Glutamatergic neuron (in vitro differentiated cells): ENCODE measurements at places on chromosomes 5 and 9. TPM values are rescaled to one million over a fixed set of nuclear protein-coding genes. Genes with fewer than 3 reads are reported as not detected.

GRCh38 chr5:17444496-17444895, 53.5 kb upstream of the TAF11L2 start:
- DNase-seq: no peak

DNA sequence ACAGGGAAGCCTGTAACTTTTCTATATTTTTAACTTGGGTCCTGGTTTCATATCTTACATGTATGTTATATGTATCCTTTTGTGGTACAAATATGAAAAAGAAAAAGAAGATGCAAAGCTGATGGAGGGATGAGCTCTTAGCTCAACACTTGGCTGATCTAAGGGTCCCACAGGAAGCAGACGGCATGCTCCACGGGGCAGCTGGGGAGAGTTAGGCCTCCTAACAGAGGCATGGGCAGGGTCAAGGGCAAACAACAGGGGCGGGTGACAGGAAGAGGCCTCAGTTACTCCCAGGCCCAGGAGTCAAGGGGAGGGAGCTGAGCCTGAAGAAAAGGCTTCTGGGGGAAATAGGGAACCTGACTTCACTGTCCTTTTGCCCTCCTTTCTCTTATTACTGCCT, 287.2 kb downstream of the ZSWIM6 start:
- DNase-seq: no peak

DNA sequence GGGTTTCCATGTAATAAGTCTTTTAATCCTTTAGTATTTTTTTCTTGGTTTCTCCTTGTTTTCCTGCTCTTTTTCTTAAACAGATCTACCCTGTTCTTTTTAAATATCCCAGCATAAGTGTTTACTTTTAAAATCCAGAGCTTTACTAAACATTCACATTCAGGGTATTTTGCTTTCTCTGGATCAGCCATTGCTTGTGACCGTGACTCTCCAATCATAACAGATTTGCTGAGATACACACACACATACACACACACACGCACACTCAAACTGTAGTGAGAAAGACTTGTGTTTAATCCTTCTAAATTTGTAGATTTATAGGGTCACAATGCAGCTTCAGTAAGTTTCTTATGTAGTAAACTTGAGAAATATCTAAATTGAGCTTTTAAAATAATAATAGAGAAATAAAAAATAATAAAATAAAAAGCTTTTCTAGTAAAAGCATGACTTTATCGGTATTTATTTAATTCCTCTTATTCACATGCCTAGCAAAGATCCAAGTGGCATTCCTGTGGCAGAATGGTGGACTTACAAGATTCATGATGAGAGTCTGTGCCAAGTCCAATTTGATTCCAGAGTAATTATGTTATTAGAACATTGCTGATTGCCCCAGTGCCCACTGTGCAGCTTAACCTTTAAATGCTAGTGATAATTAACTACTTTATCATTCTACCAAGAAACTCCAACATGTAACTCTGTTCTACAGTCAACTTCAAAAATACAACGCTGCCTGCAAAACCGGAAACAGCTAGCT, 129.0 kb downstream of the TLE4 start:
- no peak for DNase-seq

- no peak for DNase-seq
These were observed 10.0 kb downstream of the TCF7 start for GRCh38 chr5:134124289-134125038.

GRCh38 chr5:179776411-179776938, 17.3 kb upstream of the LTC4S start:
- no peak for DNase-seq

DNA sequence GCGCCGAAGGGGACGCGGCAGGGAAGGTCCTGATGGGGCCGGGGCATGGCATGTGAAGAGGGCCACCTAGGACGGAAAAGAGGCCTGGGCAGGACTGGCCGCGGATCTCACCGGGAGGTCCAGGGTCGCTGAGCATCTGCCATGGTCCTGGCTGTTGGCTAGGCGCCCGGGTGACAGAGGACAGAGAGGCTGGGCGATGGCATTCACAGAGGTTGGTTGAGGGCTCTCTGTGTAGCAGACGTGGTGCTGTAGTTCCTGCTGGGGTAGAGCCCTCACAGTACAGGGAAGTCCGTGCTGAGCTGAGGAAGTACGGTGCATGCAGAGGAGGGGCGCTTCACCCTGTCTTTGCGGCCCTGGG, 427 bp downstream of the PCYOX1L start:
- DNase-seq: peak; percentile 59

DNA sequence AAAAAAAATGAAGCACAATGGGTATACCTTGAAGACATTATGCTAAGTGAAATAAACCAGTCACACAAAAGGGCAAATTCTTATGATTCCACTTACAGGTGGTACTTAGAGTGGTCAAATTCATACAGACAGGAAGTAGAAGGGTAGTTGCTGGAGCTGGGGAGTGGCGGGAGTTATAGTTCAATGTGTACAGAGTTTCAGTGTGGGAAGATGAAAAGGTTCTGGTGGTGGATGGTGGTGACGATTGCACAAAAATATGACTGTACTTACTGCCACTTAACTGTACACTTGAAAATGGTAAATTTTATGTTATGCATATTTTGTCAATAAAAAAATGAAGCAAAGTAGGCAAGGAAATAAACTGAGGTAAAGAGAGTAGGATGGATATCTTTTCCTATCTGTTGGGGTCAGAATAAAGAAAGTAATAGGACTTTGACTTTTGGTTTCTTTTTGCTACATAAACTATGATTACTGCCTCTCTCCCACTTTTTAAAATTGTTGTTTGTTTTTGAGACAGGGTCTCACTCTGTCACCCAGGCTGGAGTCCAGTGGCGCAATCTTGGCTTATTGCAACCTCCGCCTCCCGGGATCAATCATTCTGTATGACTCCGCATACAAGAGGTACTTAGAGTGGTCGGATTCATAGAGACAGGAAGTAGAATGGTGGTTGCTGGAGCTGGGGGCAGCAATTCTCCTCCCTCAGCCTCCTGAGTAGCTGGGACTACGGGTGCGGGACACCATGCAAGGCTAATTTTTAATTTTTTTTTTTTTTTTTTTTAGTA, 4.0 kb upstream of the PSAT1 start:
- no peak for DNase-seq

GRCh38 chr9:3971391-3972082, 328.3 kb downstream of the GLIS3 start:
- no peak for DNase-seq

- DNase-seq: peak; percentile 48
These were observed 56.9 kb upstream of the GALNT10 start for GRCh38 chr5:154133591-154133990.

- no peak for DNase-seq
These were observed 392.4 kb downstream of the NTRK2 start for GRCh38 chr9:85061969-85062368.

DNA sequence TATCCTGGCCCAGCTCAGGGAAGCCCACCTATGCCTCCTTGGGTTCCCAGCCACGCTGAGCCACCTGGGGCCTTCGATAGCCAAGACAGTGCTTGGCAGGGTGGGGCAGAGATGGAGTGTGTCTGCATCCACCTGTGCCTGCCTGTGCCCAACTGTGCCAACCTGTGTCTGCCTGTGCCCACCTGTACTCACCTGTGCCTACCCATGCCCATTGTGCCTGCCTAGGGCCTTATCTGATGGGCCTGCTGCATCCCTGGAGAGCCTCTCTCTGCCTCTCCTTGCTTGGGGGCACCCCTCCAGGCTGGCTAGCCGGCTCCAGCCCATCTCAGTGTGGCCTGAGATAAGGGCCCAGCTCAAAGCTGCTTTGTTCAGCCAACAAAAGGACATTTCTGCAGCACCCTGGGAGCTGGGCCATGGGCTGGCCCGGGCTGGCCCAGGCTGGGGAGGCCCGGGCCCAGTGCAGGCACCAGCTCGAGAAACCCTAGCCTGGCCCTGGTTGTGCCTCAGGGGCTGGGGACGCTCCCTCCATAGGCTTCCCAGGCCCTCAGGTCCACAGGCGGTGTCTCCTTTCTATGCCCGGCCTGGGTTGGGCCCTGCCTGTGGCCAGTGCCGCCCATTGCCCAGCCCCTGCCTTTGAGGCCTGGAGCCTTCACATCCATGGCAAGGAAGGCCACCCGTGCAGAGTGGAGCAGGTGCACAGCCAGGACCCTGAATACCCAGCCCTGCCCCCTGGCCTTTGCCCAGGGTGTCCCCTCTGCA, 37.3 kb upstream of the NOTCH1 start:
- no peak for DNase-seq

DNA sequence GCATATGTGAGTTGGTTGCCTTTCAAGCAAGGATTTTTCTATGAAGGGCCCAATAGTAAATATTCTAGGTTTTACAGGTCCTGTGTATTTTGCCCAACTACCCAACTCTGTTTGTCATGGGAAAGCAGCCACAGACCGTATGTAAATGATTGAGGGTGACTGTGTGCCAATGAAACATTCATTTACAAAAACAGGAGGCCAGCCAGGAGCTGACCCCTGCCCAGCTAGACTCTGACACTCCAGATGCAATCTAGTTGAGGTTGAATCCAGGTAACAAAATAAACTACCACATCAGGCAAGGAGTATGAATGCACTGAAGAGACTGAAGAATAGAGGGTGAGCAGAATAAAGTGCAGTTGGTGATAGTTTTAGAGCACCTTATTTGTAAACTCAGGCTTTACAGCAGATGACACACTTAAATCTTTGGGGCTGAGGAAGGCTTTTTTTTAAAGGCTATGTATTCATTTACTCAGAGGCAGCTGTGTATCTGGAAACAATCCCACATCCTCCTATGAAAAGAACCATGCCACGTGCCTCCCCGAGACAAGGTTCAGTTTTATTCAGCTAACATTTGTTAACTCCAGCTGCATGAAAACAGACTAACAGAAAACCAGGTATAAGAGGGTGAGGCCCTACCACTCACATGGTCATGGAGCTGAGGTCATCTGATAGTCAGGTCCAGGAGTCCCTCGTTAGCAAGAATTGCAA, 60.7 kb downstream of the SLC1A1 start:
- no peak for DNase-seq

DNA sequence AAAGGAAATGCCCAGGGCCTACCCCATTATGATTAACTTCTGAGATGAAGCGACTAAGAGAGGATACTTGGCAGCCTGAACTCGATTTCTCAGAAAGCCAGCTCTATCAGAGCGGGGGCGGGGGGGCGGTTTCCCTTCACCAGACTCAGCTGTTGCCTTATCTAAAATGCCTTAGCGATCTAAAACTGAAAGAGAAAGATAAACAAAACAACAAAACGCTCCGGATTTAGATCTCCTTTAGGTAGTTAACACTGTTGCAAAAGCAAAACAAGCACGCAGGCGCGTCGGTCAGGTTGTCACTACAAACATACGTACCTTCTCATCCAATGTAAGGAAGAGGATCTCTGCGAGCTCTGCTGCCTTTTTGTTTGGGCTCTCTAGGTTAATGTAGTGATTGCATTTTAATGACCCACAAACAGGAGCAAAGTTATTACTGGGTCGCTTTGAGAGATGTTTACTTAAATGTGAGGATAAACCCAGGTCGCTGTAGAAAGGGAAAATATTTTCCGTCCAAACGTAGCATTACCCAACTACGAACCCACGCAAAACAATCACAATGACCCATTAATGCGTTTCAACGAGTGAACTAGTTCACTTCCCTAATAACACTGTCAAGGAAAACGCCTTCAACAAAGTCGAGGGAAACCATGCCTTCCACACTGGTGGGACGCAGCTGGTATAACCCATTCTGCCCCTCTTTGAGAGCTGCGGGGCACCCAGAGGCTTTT, 982 bp downstream of the EPB41L4A start:
- peak; percentile 31 for DNase-seq

GRCh38 chr9:122263699-122264349, 816 bp downstream of the RBM18 start:
- DNase-seq: no peak

GRCh38 chr5:52661903-52662595, 125.7 kb upstream of the ITGA1 start:
- no peak for DNase-seq

DNA sequence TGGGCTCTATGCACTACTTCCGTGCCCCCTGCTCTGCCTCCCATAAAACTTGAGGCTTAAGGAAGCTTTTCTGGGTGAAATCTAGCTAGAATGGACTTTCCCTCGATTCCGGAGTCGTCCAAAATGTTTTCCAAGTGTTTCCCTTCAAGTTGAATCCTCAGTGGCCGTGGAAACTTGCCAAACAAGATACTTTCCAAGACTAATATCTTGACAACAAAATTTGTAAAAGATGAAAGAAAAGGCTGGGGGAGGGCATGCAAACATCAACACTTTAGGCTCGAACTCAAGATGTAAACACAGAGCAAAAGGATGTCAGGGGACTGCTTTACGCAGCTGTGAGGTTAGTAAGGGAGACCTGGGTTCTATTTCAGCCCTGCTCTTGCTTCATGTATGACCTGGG, 482.8 kb upstream of the KLF4 start:
- DNase-seq: no peak

DNA sequence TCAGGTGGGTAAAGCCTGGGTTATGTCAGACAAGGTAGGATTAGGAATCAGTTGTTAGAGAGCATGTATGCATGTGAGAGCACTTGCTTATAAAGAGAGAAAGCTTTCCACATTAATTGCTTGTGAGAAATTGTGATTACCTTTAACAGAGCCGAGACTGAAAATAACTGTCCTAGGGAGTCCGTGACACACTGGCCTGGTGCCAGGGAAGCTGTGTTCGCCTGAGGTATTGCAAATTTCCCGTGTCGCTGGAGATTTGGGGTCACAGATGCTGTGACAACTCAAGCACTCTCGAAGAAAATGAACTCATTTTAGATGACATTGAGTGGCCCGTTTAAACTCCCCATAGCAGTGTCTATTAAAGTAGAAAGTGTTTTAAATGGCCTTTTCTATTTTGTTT, 9.6 kb downstream of the SLC1A1 start:
- DNase-seq: no peak

- no peak for DNase-seq
These were observed 27.1 kb downstream of the ZDHHC11B start for GRCh38 chr5:757346-757930.

DNA sequence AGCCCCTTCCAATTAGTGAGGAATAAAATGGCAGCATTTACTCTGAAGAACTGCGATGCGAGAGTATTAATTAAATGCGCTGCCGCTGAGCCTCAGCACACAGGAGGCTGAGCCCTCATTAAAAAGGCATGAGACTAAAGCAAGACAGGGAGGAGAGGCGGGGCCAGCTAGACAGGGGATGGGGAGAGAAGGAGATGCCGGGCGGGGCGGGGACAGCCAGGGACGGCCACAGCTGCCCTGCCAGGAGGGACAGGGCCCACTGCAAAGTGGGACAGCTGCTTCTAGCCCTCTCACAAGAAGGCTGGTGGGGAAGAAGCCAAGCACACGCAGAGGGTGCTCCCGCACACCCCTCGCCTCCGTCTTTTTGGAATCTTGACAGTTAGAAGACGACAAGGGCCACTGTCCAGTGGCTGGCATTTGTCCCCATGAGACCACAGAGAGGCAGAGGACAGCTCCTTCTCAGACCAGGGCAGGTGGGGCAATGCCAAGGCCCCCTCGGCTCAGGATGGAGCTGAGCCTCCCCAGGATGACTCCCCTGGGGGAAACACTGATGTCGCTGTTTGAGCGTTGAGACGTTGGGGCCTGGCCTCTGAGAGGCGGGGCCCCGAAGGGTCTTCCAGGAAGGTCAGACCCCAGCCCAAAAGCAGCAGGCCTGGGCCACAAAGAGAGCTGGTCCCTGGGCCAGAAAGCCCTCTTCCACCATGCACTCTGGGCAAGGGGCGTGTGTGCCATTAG, 26.9 kb downstream of the ADAMTS2 start:
- peak; percentile 82 for DNase-seq

GABBR2 gene
- 116 TPM for total RNA-seq

ZER1 gene
- 38.0 TPM for total RNA-seq

TAF11L5 gene
- total RNA-seq: 0.83 TPM

MEF2C gene
- 24.1 TPM for total RNA-seq

SLC45A2 gene
- total RNA-seq: 0.76 TPM

CARD19 gene
- total RNA-seq: 55.8 TPM

ANKRD34B gene
- total RNA-seq: not detected

CD72 gene
- 4.9 TPM for total RNA-seq

PCDHB11 gene
- total RNA-seq: 10.6 TPM

FOXI1 gene
- not detected for total RNA-seq

TMEM171 gene
- total RNA-seq: 1.1 TPM
